Stimulated activated CD4-positive, alpha-beta T cell treated with anti-CD3 and anti-CD28 coated beads, Interleukin-12 subunit alpha, Interleukin-12 subunit beta, amount 100 ng/mL, for 4 hours (primary cell): ENCODE measurements at places on chromosomes 1 and 21.

GRCh38 chr1:225748529-225748928 lies 29.1 kb upstream of the SRP9 start:
- DNase-seq = no peak

GRCh38 chr1:228214921-228215662 lies 7.2 kb downstream of the OBSCN start:
- no peak for DNase-seq

DNA sequence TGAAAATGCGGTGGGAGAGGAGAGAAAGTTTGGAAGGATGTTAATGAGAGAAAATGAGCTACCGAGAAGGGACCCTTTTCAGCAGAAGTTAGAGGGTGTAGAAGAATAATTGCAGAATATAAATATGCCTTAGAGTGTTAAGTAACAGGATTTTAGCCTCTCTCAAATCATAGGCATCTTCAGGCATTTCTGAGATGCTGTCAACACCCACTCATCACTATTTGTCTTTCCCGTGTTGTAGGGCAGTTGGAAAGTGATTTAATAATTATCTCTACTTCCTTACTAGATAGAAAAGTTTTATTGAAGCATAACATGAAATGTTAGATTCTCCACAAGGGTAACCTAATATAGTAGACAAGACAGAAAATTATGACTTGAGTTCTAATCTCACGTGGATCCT lies 96.4 kb upstream of the RGS4 start:
- DNase-seq = no peak

DNA sequence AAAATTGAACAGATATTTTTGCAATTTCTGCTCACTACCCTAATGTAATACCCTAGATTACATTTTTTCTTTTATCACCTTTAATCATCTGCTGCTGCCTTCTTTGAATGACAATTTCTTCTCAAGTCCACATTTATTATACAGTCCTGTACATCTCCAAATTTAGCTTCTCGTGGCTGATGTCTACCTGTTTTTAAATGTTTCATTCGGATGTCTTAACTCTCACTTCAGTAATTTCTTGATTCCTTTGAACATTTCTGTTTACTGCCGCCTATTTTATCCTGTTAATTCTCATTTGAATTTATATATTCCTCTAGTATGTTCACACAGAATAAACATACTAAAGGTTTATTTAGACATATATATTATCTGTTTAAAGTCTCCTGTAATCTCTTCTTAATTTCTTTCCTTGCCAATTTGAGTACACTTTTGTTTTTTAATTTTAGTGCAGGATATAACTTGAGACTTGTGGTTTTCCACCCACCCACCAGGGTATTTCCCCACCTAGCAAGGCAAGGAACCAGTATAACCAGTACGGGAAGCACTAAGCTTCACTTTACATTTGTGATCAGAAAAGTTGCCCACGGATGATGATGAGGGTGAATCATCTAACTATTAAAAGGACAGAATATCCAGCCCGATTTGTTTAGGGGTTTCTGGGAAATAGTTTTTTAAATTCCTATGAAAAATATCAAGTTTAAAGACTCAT lies 12.7 kb downstream of the INSL5 start:
- peak; percentile 38 for DNase-seq

GRCh38 chr1:170634824-170635410 lies 29.0 kb upstream of the PRRX1 start:
- no peak for DNase-seq

DNA sequence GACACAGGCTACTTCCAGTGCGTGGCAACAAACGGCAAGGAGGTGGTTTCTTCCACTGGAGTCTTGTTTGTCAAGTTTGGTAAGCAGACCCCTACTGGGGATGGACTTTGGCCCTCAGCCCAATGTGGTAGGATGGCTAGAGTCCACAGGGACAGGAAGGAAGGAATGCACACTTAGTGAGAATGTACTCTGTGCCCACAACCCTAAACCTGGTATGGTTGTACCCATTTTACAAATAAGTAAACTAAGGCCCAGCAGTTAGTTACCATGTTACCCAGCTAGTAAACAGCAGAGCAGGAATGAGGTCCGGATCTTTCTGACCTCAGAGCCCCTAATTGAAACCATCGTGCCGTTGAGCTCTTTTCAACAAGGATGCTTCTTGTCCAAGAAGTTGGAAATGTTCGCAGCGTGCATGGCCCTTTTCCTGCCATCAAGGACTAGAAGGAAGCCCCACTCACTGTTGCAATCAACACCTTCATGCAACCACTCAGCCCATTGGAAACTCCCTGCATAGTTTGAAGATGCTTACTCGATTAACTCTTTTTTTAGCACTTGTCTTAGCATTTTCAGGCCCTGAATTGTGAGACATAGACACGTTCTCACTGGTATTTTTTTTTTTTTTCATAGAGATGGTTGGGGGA lies 153.4 kb upstream of the UBE2U start:
- no peak for DNase-seq

DNA sequence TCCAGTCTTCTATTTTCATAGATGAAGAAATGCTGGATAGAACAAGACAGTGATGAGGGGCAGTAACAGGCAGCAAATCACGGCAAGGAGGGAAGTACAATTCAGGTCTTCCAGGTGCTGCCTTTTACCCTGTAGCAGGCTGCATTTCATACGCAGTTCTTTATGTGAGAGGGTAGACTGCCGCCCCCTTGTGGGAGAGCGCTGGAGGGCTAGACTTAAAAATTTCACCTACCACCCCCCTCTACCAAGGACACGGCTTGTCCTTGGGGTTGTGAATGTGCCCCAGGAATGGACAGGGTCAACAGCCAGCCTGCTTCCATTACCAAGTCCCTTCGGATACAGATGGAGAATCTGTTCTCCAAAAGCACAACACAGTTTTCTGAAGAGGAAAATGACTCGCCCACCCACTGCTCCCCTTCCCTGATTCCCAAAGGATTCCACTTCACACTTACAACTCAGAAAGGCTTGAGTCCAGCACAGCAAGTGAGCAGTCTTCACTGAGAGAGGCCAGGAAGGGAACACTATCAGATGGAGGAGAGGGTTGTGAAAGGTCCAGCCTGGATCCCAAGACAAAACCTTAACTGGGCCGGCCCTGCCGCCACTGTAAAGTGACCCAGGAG lies 7.4 kb downstream of the WDR77 start:
- DNase-seq = peak; percentile 56

DNA sequence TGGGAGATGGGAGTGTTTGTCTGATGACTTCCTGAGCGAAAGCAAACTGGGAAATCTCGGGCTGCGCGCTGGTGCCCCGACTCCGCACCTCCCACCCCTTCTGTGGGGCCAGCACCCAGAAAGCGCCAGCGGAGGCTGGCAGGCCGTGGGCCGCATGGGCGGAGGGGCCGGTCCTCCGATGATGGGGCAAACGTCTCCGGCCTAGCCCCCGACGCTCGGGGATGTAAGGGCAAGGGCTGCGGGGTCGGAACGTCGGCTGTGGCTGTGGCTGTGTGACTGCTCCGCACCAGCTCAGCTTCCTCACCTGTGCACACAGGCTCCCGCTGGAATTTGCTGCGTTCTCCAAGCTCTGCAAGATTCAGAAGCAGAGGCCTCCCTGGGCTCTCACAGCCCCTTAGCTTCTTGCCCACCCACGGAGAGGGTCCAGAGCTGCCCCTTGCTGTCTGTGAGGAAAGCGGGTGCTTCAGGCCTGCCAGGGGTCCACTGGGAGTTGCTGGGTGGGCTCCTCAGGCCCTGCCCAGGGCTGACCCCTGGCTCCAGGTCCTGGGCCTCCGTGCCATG lies 35.0 kb downstream of the COL18A1 start:
- DNase-seq = no peak

GRCh38 chr1:24964811-24965570 lies 34.9 kb upstream of the RUNX3 start:
- DNase-seq = peak; percentile 76

DNA sequence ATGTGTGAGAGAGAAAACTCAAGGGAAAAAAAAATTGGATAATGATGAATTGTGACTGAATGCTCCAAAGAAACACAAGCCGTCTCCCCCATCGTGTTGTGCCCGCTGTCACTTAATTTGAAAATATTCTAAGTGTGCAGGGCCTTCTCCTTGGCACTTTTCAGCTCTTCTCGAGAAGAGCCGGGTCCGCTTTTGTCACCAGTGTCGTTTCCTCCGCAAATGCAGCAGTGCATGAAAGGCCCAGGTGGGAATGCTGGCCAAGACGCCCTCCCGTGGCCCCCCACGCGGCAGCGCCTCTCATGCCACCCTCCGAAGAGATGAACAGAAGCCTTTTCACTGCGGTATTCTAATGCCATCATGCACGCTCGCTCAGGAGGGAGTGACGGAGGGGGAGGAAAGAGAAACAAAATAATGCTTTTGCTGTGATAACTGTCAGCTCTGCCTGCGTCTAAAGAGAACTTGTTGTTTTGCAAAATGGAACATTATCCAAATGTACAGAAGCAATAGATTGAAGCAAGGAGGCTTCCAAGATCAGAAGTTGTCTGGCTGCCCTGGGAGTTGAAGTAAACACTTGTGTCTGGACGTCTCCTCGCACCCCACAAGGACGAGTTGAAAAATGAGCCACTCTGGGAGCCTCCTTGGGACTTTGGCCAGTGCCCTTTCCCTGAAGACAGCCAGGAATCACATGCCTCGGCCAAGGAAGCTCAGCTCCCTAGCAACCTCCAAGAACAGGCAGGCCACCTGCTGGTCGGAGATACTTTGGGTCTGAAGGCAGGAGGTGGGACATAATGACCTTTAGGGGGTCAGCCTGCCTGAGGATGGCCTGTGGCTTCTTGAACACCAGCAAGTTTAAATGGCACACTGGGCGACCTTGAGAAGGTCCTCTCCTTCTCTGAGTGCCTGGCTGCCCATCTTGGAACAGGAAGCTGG lies 166.1 kb upstream of the ZC3H12A start:
- DNase-seq = no peak
